ENCODE measurements at places on chromosomes 4 and X. TPM values are rescaled to one million over a fixed set of nuclear protein-coding genes. Genes with fewer than 3 reads are reported as not detected.

SEC24B gene
- total RNA-seq = 26.4 TPM

LRIT3 gene
- total RNA-seq = not detected

DNA sequence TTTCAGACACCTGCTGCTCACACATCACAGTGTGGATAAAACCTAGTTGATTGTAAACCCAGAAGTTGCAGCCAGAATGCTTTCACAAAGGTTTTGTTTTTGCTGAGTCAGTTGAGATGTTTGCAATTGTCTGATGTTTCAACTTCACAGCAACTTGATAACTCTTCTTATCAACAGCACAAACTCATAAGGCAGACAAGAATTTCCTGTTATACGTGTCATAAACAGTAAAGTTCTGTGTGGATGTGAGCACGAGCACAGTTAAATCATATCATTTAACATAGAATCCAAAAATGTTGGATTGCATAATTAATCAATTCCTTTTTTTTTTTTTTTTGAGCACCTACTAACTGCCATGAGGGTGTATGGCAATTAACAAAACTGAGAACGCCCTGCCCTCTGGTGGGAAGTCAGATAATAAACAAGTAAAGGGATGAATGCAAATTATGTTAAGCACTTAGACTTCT is 512.2 kb downstream of the PDHA2 start:
- DNase-seq = no peak

DNA sequence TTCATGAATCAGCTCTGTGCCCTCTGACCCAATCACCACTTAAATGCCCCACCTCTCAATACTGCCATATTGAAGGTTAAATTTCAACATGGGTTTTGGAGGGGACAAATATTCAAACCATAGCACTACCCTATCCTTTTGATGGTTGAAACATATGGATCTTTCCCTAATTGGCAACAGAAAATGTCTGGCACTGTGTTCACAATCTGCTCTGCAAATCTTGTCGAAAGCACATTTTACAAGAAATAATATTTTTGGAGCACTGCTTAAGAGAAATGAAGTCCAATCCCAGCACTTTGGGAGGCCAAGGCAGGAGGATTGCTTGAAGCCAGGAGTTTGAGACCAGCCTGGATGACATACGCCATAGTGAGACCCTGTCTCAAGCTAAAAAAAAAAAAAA is 130.6 kb upstream of the FAM9C start:
- no peak for DNase-seq

GRCh38 chr4:108783665-108784463 is 21.0 kb upstream of the ETNPPL start:
- DNase-seq = no peak

DNA sequence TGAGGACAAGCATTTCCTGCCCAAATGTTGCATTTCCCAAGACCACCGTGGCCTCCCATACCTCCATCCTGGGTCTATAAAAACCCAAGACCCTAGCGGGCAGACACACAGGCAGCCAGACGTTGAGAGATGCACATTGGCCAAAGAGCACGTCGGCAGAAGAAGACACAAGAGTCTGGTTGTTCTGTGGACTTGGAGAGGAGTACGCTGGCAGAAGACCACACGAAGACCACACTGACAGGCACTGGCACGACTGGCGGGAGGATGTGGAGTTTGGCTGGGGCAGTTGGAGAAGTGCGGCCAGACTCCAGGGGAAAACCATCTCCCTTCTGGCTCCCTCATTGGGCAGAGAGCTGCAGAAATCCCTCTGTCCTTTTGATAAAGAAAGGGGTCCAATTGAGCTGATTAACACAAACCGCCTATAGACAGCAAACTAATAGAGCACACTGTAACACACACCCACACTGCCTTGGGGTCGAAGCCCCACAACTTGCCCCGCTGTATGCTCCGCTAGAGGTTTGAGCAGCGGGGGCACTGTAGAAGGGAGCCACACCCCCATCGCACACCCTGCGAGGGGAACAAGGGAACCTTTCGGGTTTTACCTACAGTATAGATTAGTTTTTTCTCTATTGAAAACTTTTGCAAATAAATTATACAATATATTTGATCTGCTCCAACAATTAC is 376.7 kb upstream of the KLHL4 start:
- DNase-seq = no peak

DNA sequence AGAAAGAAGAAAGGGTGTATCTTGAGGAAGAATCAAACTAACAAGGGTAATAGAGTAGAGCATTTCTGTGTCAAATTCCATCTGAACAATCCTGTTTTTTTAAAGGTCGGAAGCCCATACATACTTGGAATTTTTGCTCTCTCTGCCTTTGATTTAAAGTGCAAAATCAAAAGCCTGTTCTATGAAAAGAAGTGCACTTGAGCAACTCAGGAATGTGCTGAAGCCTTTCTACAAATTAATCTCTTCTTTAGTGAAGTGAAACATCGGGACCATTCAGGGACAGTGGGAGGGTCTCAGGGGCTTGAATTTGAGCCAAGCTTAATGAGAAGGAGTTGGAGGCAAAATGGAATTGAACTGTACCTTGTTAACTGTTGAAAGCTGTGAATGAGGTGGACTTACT is 1008.5 kb upstream of the LCORL start:
- DNase-seq = no peak

- DNase-seq = no peak
Observed at GRCh38 chrX:105017641-105018040, 202.9 kb downstream of the TEX13A start.

DNA sequence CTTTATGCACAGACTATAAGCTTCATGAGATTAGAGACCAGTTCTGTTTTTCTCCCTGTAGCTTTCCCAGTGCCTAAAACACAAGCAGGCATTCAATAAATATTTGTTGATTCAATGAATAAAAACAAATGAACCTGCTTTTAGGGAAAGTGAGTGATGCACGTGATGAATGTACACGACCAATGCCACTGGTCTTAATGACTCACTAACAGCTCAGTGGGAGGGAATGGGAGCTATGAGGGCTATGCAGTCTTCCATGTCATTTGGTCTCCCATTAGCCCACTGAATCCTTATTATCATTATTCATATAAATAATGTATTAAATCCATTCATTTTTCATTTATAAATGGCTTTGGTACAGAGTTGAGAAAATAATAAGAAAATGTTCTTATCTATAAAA is 247.4 kb downstream of the FBXO8 start:
- no peak for DNase-seq
